ENCODE measurements at places on chromosomes 5 and 9. TPM values are rescaled to one million over a fixed set of nuclear protein-coding genes. Genes with fewer than 3 reads are reported as not detected.

DNA sequence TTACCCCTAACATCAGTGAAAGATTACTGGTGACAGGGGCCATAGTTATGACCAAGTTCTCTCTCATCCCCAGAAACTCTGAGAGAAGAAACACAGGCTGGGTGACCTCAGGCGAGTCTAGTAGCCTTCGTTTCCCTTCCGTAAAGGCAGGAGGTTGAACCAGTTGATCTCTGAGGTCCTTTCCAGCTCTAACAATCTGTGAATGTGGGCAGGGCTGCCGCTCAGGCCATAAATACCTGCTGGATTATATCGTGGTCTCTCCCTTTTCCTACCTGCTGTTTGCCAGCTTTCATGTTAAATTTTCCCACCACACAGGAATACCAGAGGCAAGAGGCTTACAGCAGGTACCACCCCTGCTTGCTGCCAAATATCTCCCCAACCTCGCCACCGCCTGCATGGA, 357.5 kb downstream of the SH3GL2 start:
- peak; percentile 26 for DNase-seq

DNA sequence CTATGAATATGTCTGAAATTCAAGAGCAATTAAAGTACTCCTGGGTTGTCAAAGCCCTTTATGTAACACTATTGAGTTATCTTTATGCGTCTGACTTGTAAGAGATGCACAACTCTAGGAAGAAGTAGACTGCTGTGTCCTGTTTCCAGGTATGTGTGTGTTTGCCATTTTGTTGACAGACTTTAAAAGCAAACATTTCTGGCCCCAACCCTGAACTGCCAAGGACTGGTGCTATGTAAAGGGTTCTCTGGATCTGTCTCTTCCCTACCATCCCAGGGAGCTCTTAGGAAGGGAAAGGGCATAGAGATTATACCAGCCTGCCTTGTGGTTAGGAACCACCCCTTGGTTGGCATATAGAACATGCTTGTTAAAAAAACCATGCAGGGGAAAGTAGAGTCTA, 12.1 kb downstream of the SLC22A5 start:
- DNase-seq = no peak

DNA sequence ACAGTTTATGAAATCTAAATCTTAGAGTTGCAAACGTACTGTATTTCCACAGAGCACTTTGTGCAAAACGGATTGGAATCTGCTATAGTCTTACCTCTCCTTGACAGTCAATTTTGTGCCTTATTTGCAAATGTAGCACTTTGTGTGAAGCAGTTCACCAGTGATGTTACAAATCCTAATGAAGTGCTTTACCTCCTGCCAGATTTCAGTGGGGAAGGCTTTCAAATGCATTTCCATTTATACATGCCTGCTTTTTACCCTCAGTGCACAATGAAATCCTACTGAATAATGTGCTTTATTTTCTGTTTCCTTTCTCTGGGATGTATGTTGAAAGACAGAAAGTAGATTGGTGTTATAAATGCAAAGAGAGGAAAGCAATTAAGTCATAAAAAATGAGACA, 2141.6 kb upstream of the C9orf72 start:
- DNase-seq = no peak

DNA sequence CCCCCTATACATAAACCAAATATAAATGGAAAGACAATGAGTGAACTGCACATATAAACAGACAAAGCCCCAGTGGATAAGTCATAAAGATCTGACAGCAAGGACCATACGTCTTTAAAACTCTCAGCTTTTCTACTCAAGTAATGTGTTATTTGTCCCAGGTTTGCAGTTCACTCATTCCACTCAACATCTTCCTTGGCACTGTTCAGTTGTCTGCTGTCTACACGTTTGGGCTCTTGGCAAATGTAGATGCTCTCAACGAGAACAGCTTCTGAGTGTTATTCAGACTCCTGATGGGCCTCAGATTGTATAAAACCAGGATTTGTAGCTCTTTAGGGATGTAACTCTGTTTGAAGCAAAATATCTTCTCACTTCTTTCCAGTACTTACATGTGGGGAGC, 198.2 kb upstream of the SEMA6A start:
- no peak for DNase-seq

GRCh38 chr5:40955313-40955712, 46.0 kb downstream of the C7 start:
- DNase-seq = no peak

- DNase-seq = no peak
Observed at GRCh38 chr5:112684121-112684520, 53.6 kb upstream of the APC start.

SLU7 gene
- 50.7 TPM for total RNA-seq
